ENCODE measurements at places on chromosomes 5 and 9.
A peak's percentile ranks its signal among the peaks of the same experiment; 100 is the strongest.

- no peak for DNase-seq
Measured at GRCh38 chr5:32589942-32590869, 4.8 kb downstream of the SUB1 start.

DNA sequence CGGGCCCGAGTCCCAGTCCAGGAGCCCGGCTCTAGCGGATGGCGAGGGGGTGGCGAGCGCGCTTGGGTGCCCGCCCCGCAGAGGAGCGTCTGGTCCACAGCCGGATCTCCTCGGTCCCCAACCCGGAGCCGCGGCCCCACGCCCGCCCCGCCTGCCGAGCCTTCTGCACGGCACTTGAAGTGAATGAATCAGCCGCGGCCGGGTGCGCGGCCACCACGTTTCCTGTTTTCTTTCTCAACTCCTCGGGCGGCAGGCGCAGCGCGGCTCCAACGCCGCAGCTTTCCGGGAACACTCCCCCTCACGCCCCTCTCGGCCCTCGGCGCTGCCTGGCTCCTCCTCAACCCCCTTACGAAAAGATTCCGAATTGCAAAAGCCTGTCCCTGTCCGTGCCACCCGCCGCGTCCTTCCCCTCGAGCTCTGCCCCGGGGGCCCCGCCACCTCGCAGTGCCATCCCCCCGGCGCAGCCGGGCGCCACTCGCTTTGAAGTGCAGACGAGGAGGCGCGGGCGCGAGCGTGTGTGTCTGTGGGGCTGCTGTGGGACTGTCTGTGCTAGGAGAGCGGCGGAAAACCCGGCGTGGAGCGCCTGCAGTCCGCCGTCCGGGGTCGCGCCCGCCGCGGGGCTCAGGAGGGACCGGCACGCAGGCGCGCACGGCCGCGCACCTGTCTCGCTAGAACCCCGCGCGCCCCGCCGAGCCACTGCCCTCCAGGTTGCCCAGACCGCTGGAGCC lies 456.6 kb downstream of the RAB3C start:
- peak; percentile 87 for DNase-seq

GRCh38 chr5:45454114-45454513 lies 242.1 kb downstream of the HCN1 start:
- DNase-seq = no peak

DNA sequence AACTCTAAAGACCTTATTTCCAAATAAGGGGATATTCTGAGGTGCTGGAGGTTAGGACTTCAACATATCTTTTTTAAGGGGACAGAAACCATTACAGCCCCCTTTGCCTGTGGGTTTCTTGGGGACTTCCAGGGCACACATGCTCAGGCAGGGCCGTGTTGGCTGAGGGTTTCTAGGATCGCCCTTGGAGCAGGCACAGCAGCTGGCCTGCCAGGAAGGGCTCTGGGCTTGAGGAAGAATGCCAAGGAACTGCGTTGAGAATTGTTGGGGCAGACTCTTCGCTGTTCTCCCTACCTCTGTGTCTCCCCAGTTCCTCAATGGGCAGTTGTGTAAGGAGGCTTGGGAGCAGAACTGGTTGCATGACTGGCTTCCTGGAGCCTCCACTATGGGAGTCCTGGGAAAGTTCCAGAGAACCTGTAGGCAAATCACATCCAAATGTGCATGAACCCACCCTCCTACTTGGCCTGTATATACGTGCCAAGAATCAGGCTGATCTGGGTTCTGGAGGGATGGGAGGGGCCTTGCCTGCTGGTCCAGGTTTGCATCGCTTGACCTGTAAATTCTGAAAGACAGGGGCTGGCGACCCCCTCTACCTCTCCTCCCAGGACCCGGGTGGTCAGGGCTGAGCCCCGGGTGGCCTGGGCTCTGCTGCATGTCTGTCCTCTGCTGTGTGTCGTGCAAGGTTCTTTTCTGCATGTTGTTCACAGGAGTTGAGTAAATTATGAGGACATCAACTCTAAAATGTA lies 65.5 kb downstream of the HSPA4 start:
- no peak for DNase-seq

- DNase-seq = no peak
Measured at GRCh38 chr9:111197256-111197655, 132.8 kb downstream of the OR2K2 start.

Measured in stimulated activated CD8-positive, alpha-beta memory T cell treated with anti-CD3 and anti-CD28 coated beads, Interleukin-7, amount 100 ng/mL, for 4 hours (primary cell).